Endodermal cell (in vitro differentiated cells): ENCODE measurements at places on chromosomes 4 and X.

GRCh38 chrX:52983321-52984000, 25.1 kb upstream of the FAM156A start:
- H3K27ac ChIP-seq: peak overlapping the region; percentile 89
- H3K4me1 ChIP-seq: no peaks in the 10 kb centered on the region
- no peaks in the 10 kb centered on the region for H3K27me3 ChIP-seq
- peak overlapping the region; percentile 23 for H3K4me3 ChIP-seq
- DNase-seq: no peak

GRCh38 chr4:178448372-178449035, 1006.3 kb upstream of the AGA start:
- H3K27ac ChIP-seq: no peak overlapping the region
- no peaks in the 10 kb centered on the region for H3K27me3 ChIP-seq
- no peak overlapping the region for H3K4me3 ChIP-seq
- no peaks in the 10 kb centered on the region for H3K36me3 ChIP-seq
- DNase-seq: no peak

GRCh38 chrX:15719324-15719968, 18.6 kb upstream of the CA5B start:
- H3K4me1 ChIP-seq: no peaks in the 10 kb centered on the region
- no peaks in the 10 kb centered on the region for H3K36me3 ChIP-seq
- no peak overlapping the region for H3K4me3 ChIP-seq
- H3K27me3 ChIP-seq: no peaks in the 10 kb centered on the region
- no peak overlapping the region for H3K27ac ChIP-seq

DNA sequence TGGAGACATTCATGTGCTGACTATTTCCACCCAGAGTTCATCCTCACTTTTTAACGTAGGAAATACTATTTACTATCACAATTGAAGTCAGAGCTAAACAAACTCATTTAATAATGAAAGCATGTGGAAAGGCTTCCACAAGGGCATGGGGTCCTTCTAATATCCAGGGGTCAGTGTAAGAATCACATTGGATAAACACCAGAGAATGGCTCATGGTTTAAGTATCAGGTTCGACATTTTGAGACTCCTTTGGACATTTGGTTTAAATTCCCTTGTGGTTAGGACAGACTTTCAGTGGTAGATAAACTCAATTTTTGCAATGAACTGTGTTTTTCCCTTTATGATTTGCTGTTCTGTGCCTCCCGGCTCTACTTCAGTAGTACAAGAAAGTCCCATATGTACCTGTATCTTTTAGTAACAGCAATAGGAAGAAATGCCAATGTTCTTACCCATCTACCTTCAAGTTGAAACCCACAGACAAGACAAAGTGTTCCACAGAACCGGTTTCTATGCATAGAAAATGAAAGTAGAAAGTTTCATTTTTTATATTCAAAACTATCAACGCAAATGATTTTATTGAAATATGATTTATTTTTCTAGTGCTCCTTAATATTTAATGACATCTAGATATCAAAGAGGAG, 589.0 kb upstream of the FAM241A start:
- no peaks in the 10 kb centered on the region for H3K27me3 ChIP-seq
- no peak overlapping the region for H3K4me3 ChIP-seq
- no peak overlapping the region for H3K27ac ChIP-seq

GRCh38 chr4:8185295-8185694, 13.8 kb upstream of the SH3TC1 start:
- H3K4me3 ChIP-seq: no peak overlapping the region
- H3K27ac ChIP-seq: no peak overlapping the region
- no peaks in the 10 kb centered on the region for H3K36me3 ChIP-seq
- no peaks in the 10 kb centered on the region for H3K4me1 ChIP-seq

GRCh38 chr4:140968371-140968770, 164.9 kb downstream of the RNF150 start:
- no peaks in the 10 kb centered on the region for H3K4me1 ChIP-seq
- H3K36me3 ChIP-seq: no peaks in the 10 kb centered on the region
- H3K27me3 ChIP-seq: no peaks in the 10 kb centered on the region
- H3K4me3 ChIP-seq: no peak overlapping the region

GRCh38 chr4:104188301-104188700, 306.4 kb downstream of the CXXC4 start:
- DNase-seq: no peak
- no peak overlapping the region for H3K27ac ChIP-seq
- H3K36me3 ChIP-seq: no peaks in the 10 kb centered on the region
- no peaks in the 10 kb centered on the region for H3K4me1 ChIP-seq
- no peaks in the 10 kb centered on the region for H3K27me3 ChIP-seq

DNA sequence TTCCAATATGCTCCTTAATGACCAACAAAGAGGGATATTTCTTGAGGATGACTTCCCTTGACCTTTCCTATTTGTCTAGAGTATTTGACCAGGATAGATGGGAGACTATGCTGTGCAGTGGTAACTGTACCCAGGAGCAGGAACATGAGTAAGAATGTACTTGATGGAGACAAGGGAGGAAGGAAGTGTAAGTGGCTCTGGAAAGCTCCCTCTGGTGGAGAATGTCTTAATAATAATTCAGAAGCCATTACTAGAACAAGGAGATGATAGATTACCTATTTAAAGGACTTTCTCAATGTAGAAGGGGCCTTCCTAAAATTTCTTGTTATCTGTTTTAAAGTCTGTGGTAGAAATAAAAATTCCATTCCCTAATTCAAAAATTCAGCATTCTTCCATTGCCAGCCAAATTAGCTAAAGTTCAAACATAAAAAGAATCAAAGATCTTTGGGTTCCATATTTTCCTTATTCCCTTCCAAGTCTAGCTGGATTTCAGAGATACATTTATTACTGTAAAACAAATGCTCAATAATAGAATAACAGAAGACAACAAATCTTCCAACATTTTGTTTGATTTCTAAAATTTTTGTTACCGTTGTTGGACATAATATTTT, 83.8 kb downstream of the GRID2 start:
- no peak for DNase-seq
- no peak overlapping the region for H3K27ac ChIP-seq
- H3K27me3 ChIP-seq: no peaks in the 10 kb centered on the region
- H3K4me3 ChIP-seq: no peak overlapping the region

DNA sequence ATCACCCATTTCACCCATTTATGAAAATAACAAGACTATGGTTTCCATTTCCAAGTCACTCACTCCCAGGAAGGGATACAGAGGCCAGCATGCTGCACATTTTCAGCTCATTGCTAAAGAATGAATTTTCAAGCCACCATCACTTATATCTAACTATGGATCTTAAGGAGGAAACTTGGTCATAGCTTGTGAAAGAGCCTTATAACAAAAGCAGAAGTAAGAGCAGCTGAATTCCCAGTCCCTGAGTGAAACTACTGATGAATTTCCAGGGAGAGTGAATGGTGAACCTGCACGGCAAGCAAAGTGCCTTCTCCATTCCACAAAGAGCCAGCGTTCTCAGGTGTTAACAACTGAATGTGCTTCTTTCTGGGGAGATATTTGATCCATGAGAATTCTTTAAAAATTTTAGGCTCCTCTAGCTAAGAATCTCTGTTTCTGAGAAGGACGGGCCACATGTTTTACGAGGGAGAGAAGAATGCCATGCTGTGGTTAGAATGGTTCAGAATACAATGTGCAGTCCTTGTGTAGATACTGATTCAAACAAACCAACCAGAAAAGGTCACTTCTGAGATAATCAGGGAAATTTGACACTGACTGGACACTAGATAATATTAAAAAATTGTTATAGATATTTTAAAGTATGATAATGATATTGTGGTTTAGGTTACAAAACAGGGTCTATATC, 24.0 kb downstream of the BTC start:
- no peaks in the 10 kb centered on the region for H3K4me1 ChIP-seq
- H3K4me3 ChIP-seq: no peak overlapping the region
- no peak for DNase-seq
- no peaks in the 10 kb centered on the region for H3K27me3 ChIP-seq
- H3K36me3 ChIP-seq: no peaks in the 10 kb centered on the region

- H3K36me3 ChIP-seq: peaks cover 8% of the 10 kb centered on the region
- no peak overlapping the region for H3K4me3 ChIP-seq
- no peaks in the 10 kb centered on the region for H3K4me1 ChIP-seq
- DNase-seq: no peak
- no peak overlapping the region for H3K27ac ChIP-seq
Observed at GRCh38 chrX:72487661-72488060, 85.0 kb downstream of the HDAC8 start.

GRCh38 chrX:148047200-148047599, 66.1 kb downstream of the FMR1NB start:
- no peak for DNase-seq
- no peak overlapping the region for H3K4me3 ChIP-seq
- H3K36me3 ChIP-seq: no peaks in the 10 kb centered on the region
- H3K27me3 ChIP-seq: no peaks in the 10 kb centered on the region
- H3K4me1 ChIP-seq: no peaks in the 10 kb centered on the region

GRCh38 chr4:107148904-107149303, 112.8 kb upstream of the DKK2 start:
- H3K36me3 ChIP-seq: no peaks in the 10 kb centered on the region
- DNase-seq: no peak
- no peak overlapping the region for H3K4me3 ChIP-seq
- peaks cover 6% of the 10 kb centered on the region for H3K4me1 ChIP-seq

DNA sequence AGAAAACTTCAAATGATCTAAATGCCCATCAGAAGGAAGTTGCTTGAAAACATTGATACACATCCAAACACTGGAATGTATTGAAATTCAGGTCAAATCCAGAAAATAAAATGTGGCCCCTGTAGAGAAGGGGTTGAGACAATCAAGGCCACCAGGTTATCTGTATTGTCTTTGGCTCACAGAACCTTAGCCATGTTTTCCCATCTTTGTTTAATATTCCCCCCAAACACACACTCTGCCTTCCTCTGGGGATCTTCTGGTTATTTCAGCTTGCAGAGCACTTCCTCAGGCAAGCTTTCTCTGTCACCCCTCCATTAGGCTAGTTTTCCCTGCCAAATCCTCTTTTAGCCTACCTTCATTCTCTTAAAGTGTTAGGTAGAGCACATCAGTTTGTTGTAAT, 30.5 kb downstream of the PAGE2 start:
- H3K4me1 ChIP-seq: peaks cover 16% of the 10 kb centered on the region
- DNase-seq: no peak
- no peak overlapping the region for H3K4me3 ChIP-seq
- H3K27ac ChIP-seq: no peak overlapping the region

DNA sequence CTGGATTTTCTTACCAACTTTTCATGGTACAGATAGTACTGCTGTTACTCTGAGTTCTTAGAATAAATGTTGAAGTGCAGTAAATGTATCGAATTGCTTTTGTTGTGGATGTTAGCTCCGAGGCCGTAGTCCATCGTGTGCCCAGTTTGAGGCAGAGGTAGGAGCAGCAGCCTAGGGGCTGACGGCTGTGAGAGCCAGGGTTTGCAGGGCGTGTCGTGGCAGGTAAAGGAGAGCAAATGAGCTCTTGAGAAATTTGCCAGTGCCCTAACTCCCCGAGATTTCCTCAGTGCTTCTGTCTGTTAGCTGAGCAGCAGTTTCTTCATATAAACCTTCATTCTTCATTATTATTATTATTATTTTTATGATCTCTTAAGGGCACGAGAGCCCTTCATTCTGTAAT, 21.6 kb downstream of the PRIMPOL start:
- no peaks in the 10 kb centered on the region for H3K27me3 ChIP-seq
- no peak overlapping the region for H3K4me3 ChIP-seq
- no peaks in the 10 kb centered on the region for H3K4me1 ChIP-seq
- H3K36me3 ChIP-seq: peaks cover 11% of the 10 kb centered on the region
- no peak for DNase-seq
- no peak overlapping the region for H3K27ac ChIP-seq

DNA sequence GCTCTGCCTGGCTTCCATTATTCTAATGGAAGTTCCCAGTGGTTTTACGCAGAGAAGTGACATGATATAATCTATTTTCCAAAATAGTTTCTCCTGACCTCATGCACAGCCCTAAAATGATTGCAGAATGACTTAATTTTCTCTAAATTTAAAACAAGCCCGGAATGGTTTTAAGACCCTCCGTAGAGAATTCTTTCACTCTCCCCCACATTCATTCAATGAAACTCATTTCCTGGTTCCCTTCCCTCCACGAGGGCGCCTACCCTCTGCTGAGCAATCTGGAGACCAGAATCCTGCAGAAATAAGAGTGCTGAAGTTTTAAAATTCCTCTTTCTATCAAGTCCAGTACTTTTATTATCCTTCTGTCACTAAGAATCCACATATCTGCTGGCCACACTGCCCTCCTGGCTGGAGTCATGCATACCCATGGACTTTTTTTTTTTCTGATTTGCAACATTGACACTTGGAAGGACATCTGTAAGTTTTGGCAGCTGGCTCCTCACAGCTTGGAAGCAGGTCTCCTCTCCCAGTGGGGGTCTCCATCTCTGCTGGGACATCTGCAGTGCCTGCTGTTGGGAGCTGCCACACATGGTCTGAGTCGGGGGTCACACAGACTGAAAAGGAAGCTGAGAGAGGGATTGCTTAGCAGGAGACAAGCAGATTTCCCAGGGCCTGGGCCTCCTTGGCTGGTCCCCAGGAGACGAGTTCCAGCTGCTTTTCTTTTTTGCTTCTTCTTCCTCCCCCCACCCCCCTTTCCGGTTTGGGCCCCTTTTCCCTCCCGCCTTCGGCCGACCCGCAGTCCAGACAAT, 86.1 kb downstream of the SOWAHB start:
- H3K4me1 ChIP-seq: no peaks in the 10 kb centered on the region
- H3K4me3 ChIP-seq: no peak overlapping the region
- H3K36me3 ChIP-seq: no peaks in the 10 kb centered on the region
- peak; percentile 64 for DNase-seq
- H3K27ac ChIP-seq: peak overlapping the region; percentile 78

DNA sequence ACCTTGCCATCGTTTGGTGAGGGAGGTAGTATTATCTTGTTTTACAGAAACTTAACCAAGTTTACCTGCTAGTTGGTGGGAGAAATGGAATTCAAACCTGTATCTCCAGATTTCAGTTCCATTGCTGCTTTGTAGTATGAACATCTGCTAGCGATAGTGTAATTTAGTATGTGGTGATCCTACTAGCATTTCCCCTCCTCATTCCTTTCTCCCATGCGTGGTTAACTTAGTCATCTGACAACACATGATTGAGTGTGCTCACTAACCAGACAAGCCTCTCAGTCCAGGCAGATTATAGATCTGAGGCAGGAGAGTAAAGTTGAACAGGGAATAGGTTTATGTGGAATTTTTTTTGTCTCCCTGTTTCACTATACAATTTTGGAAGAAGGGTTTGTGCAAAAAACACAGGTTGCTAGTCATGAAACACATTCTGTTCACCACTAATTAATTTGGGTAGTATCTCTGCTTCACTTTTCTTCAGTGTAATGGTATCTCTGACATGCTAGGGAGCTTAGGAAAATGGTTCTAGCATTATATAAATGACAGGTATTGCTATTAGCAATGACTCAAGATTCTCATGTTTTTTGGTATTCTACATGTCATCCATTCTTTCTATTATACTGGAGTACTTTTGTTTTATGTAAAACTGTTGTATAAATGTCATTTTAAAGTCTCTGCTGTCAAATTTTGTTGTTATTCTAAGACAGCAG, 21.7 kb downstream of the RBPJ start:
- no peak overlapping the region for H3K4me3 ChIP-seq
- no peak overlapping the region for H3K27ac ChIP-seq
- H3K36me3 ChIP-seq: no peaks in the 10 kb centered on the region
- no peaks in the 10 kb centered on the region for H3K4me1 ChIP-seq
- DNase-seq: no peak

GRCh38 chr4:48008021-48008596, 8.4 kb downstream of the CNGA1 start:
- no peaks in the 10 kb centered on the region for H3K27me3 ChIP-seq
- no peak overlapping the region for H3K27ac ChIP-seq
- no peak for DNase-seq
